ACHN (cell line): ENCODE measurements at places on chromosomes 12 and 14.

- DNase-seq = no peak
These were observed 42.9 kb upstream of the FAM222A start for GRCh38 chr12:109670731-109671130.

DNA sequence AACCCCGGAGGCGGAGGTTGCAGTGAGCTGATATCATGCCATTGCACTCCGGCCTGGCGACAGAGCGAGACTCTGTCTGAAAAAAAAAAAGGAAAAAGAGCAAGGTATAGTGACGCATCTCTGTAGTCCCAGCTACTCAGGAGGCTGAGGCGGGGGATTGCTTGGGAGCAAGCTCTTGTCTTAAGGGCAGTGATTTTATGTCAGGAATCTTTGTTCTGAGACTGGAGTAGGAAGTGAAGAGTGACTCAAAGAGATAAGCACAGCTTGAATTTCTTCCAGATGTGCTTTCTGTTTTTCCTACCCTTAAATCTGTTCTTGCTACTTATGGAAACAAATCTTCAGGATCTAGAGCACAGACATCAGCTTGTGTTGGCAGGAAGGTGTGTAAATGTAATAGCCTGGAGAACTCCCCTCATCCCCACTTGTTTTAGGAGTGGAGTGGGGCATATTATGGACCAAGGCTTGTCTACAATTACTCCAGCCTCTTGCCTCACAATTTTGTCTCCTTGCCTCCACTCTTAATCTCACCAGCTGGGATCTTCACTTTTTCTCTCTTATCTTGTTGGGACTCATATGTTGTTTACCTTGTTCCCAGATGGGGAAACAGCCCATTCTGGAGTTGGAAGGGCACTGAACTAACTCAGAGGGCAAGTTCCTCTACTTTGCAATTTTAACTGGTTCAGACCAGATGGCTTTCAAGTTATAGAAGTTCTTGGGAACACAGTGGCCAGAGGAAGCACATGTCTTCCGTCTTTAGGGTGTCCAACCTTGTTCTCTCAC is 7.5 kb downstream of the TMED2 start:
- no peak for DNase-seq

GRCh38 chr12:128312661-128313060 is 45.7 kb downstream of the TMEM132C start:
- no peak for DNase-seq

DNA sequence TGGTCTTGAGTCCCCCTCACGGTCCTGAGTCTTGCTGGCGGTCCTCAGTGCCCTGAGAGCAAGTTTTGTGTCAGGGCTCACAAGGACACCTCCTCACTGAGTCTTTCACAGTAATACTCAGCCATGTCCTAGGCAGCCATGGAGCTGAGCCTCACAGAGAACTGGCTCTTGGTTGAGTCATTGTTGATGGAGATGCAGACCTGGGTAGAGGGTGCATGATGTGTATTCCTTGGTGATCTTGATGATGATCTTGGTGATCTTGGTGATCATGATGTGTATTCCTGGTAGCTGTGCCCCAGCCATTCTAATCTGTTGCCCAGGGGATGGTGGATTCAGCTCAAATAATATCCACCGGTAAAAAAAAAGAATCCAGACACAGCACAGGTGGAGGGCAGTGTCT is 495.4 kb downstream of the TMEM121 start:
- DNase-seq = no peak

- DNase-seq = no peak
These were observed 178.0 kb downstream of the CAND1 start for GRCh38 chr12:67447180-67447579.

GRCh38 chr14:94619297-94619696 is 7.1 kb downstream of the SERPINA3 start:
- DNase-seq = no peak

- no peak for DNase-seq
These were observed 73.2 kb downstream of the NTF3 start for GRCh38 chr12:5505116-5505515.

DNA sequence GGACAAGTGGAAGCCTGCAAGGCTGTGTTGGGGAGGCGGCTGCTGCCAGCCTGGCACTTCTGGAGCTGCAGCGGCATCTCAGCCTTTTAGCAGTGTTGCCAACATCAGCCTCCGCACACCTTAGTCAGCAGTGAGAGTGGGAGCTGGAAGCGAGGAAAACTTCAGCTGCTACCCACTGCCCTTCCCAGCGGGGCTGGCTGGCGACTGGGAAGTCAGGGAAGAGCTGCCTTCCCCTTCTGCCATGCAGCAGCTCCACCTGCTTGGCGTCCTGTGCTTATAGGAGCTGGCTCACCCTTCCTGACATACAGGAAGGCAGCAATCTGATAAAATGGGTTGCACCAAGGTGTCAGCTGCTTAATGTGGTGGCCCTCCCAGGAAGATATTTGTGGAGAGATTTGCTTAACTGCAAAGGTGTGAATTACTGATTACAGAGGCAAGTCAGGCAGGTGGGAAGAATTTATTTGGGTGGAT is 15.4 kb upstream of the PLEKHG3 start:
- DNase-seq = no peak

GRCh38 chr12:100077367-100077766 is 65.3 kb downstream of the BLTP3B start:
- no peak for DNase-seq

- no peak for DNase-seq
These were observed 121.1 kb downstream of the CAND1 start for GRCh38 chr12:67390273-67390672.

DNA sequence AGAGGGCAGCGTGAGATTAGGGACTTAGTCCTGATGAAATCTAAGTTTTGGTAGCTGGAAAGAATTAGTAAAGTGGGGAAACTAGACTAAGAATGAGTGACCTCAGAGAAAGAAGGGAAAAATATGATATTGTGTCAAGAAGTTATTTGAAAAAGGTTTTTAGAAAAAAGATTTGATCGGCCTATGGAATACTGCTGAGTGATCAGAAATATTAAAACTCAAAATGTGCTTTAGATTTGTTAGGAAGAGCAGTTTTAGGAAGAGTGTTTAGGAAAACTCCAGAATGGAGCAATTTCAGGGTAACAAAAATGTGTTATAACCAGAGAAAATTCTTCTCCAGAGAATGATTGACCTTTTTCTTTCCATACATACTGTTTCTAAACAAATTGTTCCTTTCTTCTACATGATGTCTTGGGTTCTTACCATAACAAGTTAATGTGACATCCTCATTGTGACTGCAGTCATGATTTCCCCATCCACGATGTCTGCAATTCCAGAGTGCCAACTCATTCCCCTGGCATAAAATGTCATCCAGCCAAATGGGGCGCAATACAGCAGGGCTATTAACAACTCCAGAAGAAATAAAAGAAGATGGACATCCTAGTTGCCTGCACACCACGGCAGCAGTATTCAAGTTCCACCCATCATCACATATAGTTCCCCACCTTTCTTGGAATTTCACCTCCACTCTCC is 11.8 kb downstream of the CD163L1 start:
- no peak for DNase-seq

DNA sequence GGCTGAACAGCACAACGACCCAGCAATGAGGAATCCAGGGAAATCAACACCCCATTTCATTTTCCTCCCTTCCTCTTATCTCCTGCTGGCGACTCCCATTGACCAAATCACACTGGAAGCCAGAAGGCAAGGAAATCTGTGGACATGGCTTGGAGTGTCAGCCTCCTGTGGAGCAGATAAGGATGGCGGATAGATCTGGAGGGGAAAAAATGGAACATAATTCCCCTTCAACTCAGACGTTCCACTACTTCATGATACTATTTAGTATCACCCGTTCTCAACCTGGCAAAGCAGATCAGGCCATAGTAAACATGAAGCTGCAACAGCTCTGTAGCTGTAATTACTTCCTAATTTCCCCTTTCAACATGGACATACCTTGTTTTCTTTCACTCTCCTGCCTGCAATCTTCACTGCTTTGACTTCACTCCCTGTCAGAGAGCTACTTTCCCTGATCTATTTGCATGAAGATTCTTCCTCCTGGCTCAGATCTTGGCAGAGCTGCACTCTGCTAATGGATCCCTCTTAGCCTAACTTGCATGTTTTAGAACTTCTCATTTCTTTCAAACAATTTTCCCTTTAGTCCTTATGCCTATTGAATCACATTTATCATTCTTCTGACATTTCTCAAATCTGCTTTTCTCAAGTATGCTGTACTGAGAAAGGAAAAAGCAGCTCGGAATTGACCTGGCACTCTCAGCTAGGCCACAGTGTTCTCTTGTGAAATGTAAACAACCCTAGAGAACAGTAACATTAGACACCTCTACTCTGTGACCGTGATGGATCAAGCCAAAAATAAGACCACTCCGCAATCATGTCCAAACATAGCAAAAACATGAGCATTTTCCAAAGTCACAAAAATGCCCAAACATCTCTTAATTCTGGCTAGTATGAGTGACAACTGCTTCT is 135.1 kb downstream of the ETNK1 start:
- DNase-seq = no peak

GRCh38 chr14:26276757-26277156 is 321.1 kb downstream of the NOVA1 start:
- peak; percentile 31 for DNase-seq

- DNase-seq = peak; percentile 88
These were observed 142.8 kb downstream of the PAWR start for GRCh38 chr12:79547735-79548609.

- no peak for DNase-seq
These were observed 3.8 kb upstream of the YBX3 start for GRCh38 chr12:10726945-10727344.

GRCh38 chr12:28460420-28461130 is 270.3 kb downstream of the CCDC91 start:
- DNase-seq = peak; percentile 37

DNA sequence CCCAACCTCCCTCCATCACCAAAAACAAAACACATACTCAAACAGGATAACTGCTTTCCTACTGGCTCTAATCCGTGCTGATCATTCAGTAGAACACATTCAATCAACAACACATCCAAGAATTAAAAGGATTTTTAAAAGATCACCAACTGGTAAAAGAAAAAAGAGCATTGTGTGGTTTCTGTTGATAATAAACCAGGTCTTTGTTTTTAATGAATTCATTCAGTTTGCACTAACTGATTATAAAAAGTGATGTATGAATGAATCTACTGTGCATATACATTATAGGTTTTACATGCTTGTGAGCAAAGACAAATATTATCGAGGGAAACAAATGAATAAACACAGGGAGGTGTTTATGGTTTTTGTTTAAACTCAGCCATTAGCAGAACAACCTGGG is 55.1 kb downstream of the CIT start:
- no peak for DNase-seq

DNA sequence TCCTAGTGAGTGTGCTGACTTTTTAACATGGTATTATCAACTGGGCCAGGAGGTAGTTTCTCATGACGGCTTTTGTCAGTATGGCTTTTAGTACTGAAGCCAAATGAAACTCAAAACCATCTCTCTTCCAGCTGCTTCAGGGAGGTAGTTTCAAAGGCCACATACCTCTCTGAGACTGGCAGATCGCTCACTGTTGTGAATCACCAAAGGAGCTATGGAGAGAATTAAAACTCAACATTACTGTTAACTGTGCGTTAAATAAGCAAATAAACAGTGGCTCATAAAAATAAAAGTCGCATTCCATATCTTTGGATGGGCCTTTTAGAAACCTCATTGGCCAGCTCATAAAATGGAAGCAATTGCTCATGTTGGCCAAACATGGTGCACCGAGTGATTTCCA is 141.1 kb downstream of the HMGA2 start:
- DNase-seq = no peak

- DNase-seq = peak; percentile 64
These were observed 187.4 kb upstream of the PRMT8 start for GRCh38 chr12:3303410-3304136.

- DNase-seq = no peak
These were observed 344.5 kb downstream of the AEBP2 start for GRCh38 chr12:19783547-19784444.

DNA sequence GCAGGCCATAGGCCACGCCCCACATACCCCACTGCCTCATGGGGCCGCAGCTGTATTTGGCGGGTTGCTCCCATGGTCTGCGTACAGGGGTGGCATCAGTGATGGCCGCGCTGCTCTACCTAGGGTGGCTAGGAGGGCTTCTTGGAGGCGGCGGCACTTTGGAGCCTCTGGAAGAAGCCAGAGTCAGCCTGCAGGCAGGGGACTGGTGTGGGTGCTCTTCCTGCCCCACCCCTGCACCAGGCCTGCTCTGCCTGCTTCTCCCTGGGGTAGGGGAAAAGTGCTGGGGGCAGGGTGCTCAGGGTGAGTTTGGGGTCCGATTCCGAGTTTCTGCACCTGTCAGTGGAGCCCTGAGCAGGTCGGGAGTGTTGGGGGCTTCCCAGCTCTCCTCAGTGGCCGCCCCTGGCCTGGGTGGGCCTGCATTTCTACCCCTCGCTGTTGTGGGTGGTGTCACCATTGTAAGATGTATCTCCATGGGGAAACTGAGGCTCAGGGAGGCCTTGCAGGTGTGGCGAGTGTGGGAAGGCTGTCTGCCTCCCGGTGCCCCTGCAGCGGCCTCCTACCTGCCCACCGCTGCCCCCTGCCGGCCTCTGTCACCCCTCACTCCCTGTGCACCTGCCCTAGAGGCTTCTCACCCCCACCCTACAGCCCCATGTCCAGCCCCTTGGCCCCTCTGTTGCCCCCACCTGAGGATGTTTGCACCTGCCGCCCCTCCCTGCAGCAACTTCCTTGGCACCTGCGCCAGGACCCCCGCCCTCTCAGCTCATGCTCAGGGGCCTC is 5.5 kb downstream of the CEP170B start:
- DNase-seq = no peak

DNA sequence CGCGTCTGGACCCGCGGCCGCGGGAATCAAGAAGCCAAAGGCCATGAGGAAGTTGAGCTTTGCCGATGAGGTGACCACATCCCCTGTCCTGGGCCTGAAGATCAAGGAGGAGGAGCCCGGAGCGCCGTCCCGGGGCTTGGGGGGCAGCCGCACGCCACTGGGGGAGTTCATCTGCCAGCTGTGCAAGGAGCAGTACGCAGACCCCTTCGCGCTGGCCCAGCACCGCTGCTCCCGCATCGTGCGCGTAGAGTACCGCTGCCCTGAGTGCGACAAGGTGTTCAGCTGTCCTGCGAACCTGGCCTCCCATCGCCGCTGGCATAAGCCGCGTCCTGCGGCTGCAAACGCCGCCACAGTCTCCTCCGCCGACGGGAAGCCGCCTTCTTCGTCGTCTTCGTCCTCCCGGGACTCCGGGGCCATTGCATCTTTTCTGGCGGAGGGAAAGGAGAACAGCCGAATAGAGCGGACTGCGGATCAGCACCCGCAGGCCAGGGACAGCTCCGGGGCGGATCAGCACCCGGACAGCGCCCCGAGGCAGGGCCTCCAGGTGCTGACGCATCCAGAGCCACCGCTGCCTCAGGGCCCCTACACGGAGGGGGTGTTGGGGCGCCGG is 1.0 kb downstream of the INSM2 start:
- peak; percentile 73 for DNase-seq

DNA sequence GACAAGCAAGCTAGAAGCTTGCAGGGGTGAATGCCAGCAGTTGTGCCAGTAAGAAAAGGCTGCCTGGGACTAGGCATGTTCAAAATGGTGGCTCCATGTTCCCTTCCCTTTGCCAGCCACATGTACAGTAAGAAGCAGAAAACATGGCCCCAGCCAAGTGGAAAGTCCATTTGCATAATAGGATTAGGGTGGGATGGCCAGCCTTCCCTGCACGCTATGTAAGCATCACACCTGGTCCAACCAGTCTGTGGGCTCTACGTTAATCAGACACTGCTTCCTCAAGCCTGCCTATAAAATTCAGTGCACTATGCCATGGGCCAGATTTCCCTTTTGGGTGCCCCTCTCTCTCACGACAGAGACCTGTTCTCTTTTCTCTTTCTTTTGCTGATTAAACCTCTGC is 288.4 kb downstream of the GXYLT1 start:
- no peak for DNase-seq
